ENCODE measurements at places on chromosomes 6 and 20.

- no peak for DNase-seq
Measured at GRCh38 chr6:90977513-90977912, 390.6 kb upstream of the MAP3K7 start.

- no peak for DNase-seq
Measured at GRCh38 chr6:23447731-23448130, 678.3 kb upstream of the NRSN1 start.

DNA sequence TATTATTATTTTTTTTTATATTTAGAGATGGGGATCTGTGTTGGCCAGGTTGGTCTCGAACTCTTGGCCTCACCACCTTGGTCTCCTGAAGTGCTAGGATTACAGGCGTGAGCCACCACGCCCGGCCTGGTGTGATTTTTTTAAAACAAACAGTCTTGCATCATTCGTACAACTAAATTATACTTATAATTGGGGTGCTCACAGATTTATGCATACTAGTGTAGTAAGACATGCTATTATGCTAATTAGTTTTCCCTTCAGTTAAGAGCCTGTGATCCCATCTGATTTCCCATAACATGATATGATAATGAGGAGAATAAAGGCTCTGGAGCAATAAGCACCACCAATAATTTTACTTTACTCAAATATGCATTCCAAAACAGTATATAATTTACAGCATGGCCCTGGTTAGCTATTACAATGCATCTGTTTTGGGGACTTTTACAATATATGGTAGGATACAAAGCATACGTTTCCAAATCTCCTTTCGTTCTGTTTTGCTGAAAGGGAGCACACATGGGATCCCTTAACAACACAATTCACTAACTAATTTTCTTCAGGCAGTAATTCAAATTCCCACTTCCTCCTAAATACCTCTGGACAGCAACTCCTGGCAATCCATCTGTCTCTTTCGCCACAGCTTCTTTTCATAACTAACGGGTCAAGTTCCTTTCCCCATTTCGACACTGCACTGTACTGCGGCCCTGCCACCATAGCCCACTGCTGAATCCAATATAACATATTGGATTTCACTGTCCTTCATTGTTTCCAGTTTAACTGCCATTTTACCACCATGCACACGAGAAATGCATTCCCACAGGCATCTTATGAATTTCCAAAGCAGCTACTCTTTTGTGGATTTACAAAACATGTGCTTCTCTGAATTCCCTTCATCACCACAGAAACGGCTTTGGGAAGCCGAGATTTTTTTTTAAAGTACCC is 1.7 kb downstream of the NUDT3 start:
- DNase-seq = no peak

GRCh38 chr6:130203370-130203769 is 19.4 kb downstream of the SAMD3 start:
- DNase-seq = no peak

- no peak for DNase-seq
Measured at GRCh38 chr6:29984232-29984631, 41.9 kb downstream of the HLA-A start.

GRCh38 chr6:38305995-38306681 is 333.6 kb downstream of the BTBD9 start:
- no peak for DNase-seq

- no peak for DNase-seq
Measured at GRCh38 chr6:76342611-76343160, 270.2 kb upstream of the IMPG1 start.
